ENCODE measurements at places on chromosomes 13 and 19.
A peak's percentile ranks its signal among the peaks of the same experiment; 100 is the strongest.

GRCh38 chr19:2327773-2328400 lies 499 bp downstream of the LSM7 start:
- DNase-seq = peak; percentile 92

- DNase-seq = no peak
Observed at GRCh38 chr19:41925208-41926003, 2.8 kb downstream of the ERFL start.

GRCh38 chr19:38918526-38918925 lies 6.5 kb upstream of the CCER2 start:
- no peak for DNase-seq

GRCh38 chr13:110531100-110531499 lies 30.4 kb downstream of the RAB20 start:
- no peak for DNase-seq

DNA sequence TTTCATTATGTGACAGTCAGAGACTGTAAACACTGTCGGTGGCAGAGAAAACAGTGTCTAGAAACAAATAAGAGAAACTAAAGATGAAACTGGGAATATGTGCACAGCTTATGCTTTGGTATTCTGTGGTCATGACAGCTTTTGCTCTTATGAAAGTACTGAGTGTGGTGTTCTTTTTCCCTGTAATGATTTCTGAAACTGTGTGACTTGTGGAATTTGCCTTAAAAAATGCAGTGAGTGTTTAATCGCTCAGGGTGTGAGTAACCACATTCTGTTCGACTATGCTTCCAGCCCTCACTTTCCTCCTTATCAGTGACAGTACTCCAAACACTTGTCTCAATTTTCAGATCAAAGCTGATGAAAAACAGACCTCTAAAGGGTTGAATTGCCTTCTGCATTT lies 66.9 kb upstream of the DIAPH3 start:
- peak; percentile 1 for DNase-seq

GRCh38 chr13:23992781-23993679 lies 95.7 kb upstream of the C1QTNF9B start:
- DNase-seq = no peak

GRCh38 chr13:106768991-106769390 lies 201.1 kb upstream of the ARGLU1 start:
- DNase-seq = no peak

- DNase-seq = peak; percentile 62
Observed at GRCh38 chr13:50124536-50125303, 109.5 kb downstream of the KCNRG start.

- DNase-seq = peak; percentile 25
Observed at GRCh38 chr13:20570517-20570916, 3.6 kb downstream of the IFT88 start.
